ENCODE measurements at places on chromosomes 12 and 14. TPM values are rescaled to one million over a fixed set of nuclear protein-coding genes. Genes with fewer than 3 reads are reported as not detected.

CLECL1 gene
- total RNA-seq: not detected

DNA sequence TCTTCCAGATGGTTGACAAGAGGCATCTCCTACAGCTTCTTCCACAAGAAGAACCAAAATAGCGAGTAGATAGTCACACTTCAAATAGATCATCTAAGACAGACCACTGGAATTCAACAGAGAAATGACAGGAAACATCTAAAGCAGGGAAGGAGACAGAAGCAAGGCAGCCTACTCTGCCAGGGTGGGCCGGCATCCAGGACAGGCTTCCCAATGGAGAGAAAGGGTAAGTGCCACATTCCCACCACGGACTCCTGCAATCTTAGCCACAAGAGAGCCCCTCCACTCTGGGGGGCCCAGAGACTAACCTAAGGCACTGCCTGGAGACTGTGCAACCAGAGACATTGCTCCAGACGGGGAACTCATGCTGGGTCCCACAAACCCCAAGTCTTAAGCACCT is 154.5 kb downstream of the NDUFA12 start:
- H3K27ac ChIP-seq: no peak overlapping the region
- H3K27me3 ChIP-seq: no peaks in the 10 kb centered on the region
- no peak for DNase-seq
- no peaks in the 10 kb centered on the region for H3K4me1 ChIP-seq
- no peaks in the 10 kb centered on the region for H3K36me3 ChIP-seq
- H3K4me3 ChIP-seq: no peak overlapping the region

DLST gene
- total RNA-seq: 309 TPM

MAP1LC3B2 gene
- total RNA-seq: 1.4 TPM

VASH1 gene
- 4.3 TPM for total RNA-seq

DNA sequence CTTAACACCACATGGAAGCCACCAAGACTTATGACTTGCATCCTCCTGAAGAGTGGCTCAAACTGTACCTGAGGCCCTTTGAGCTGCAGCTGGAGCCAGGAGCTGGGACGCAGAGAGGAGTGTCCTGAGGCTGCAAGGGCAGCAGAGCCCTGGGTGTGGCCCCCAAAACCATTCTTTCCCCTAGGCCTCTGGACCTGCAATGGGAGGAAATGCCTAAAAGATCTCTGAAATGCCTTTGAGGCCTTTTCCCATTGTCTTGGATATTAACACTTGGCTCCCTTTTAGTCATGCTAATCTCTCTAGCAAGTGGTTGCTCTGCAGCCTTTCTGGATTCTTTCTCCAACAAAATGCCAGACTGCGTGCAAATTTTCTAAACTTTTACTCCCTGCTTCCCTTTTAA is 156.1 kb downstream of the SLC38A4 start:
- no peak overlapping the region for H3K4me3 ChIP-seq
- no peak for DNase-seq
- H3K36me3 ChIP-seq: no peaks in the 10 kb centered on the region

DNA sequence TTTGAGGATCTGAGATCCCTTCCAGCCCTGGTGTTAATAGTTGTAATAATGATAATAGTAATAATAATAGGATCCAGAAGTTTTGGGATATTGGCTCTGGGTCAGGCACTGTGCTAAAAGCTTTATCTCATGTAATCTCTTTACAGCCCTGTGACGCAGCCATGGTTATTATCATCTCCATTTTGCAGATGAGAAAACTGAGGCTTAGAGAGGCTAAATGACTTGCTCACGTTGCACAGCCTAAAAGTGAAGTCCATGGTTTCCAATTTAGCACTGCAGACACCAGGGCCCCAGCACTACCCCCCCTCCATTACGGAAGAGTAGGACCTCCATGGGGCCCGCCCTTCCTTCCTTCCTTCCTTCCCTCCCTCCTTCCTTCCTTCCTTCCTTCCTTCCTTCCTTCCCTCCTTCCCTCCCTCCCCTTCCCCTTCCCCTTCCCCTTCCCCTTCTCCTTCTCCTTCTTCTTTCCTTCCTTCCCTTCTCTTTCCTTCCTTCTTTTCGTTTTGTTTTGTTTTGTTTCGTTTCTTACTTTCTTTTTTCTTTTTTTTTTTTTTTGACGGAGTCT is 14.9 kb upstream of the COX6A1 start:
- no peaks in the 10 kb centered on the region for H3K4me1 ChIP-seq
- H3K27me3 ChIP-seq: no peaks in the 10 kb centered on the region
- H3K4me3 ChIP-seq: no peak overlapping the region
- no peaks in the 10 kb centered on the region for H3K36me3 ChIP-seq
- H3K27ac ChIP-seq: no peak overlapping the region

PLXNC1 gene
- total RNA-seq: 1.4 TPM

REP15 gene
- 1.4 TPM for total RNA-seq

GRCh38 chr12:123531091-123531490 is 2.4 kb downstream of the RILPL1 start:
- peaks cover 11% of the 10 kb centered on the region for H3K4me1 ChIP-seq
- DNase-seq: no peak
- H3K27ac ChIP-seq: no peak overlapping the region
- no peak overlapping the region for H3K4me3 ChIP-seq
- H3K36me3 ChIP-seq: no peaks in the 10 kb centered on the region

GRCh38 chr14:61358554-61359226 is 37.3 kb downstream of the PRKCH start:
- H3K36me3 ChIP-seq: no peaks in the 10 kb centered on the region
- no peak overlapping the region for H3K4me3 ChIP-seq
- H3K27me3 ChIP-seq: no peaks in the 10 kb centered on the region
- no peak overlapping the region for H3K27ac ChIP-seq
- H3K4me1 ChIP-seq: peaks cover 74% of the 10 kb centered on the region
- DNase-seq: no peak

MYH6 gene
- total RNA-seq: not detected
